ENCODE measurements at places on chromosomes 3 and 15.

DNA sequence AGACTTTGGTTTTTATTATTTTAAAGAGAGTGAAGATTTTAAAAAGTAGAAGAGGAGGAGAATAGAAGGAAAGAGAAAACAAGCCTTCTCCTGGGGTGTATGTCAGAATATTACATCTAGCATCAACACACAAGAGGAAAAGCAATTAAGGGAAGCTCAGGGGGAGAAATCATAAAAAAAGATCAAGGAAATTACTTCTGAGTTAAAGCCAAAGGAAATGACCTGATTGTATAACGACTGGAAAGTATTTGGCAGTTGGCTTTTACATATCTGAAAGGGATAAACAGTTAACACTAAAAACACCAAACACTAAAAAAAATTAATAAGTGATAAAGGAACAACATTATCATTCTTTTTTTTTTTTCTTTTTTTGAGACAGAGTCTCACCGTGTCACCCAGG is 58.4 kb downstream of the CPNE4 start:
- H3K27me3 ChIP-seq = no peaks in the 10 kb centered on the region
- H3K36me3 ChIP-seq = no peaks in the 10 kb centered on the region
- no peaks in the 10 kb centered on the region for H3K4me1 ChIP-seq
- H3K27ac ChIP-seq = no peak overlapping the region

- H3K4me3 ChIP-seq = no peak overlapping the region
- DNase-seq = no peak
- no peak overlapping the region for H3K27ac ChIP-seq
- H3K4me1 ChIP-seq = no peaks in the 10 kb centered on the region
- no peaks in the 10 kb centered on the region for H3K27me3 ChIP-seq
- no peaks in the 10 kb centered on the region for H3K36me3 ChIP-seq
Observed at GRCh38 chr3:41598402-41599126, 363.3 kb downstream of the ULK4 start.

GRCh38 chr3:65425880-65426279 is 612.8 kb downstream of the MAGI1 start:
- H3K4me3 ChIP-seq = no peak overlapping the region
- no peaks in the 10 kb centered on the region for H3K4me1 ChIP-seq
- H3K27ac ChIP-seq = no peak overlapping the region
- H3K36me3 ChIP-seq = no peaks in the 10 kb centered on the region
- DNase-seq = no peak

- no peak overlapping the region for H3K27ac ChIP-seq
- H3K36me3 ChIP-seq = no peaks in the 10 kb centered on the region
- no peak overlapping the region for H3K4me3 ChIP-seq
- no peaks in the 10 kb centered on the region for H3K4me1 ChIP-seq
- no peak for DNase-seq
Observed at GRCh38 chr3:131053043-131053859, 26.6 kb downstream of the NEK11 start.

GRCh38 chr3:136988651-136989050 is 30.9 kb downstream of the IL20RB start:
- H3K27me3 ChIP-seq = no peaks in the 10 kb centered on the region
- no peak for DNase-seq
- H3K36me3 ChIP-seq = no peaks in the 10 kb centered on the region
- no peak overlapping the region for H3K4me3 ChIP-seq
